Germinal center (tissue), 1 donor: ENCODE measurements at places on chromosomes 13 and 19.

DNA sequence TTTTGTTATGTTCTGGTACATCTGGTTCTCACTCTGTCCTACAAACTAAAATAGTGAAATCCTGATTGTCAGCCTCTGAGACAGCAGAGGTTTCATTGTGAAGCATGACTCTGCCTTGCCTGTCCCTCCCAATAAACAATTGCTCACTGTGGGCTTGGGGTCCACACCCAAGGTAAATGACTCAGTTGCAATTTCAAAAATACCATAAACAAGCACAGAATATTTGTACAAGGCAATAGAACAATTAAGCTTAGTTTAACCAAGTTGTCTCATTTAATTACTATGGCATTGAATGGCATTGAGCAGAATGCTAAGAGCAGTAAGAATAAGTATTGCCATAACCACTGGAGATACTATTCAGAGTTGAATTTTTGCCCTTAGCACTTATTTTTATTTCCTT, 353.6 kb downstream of the SPRY2 start:
- no peak for DNase-seq

DNA sequence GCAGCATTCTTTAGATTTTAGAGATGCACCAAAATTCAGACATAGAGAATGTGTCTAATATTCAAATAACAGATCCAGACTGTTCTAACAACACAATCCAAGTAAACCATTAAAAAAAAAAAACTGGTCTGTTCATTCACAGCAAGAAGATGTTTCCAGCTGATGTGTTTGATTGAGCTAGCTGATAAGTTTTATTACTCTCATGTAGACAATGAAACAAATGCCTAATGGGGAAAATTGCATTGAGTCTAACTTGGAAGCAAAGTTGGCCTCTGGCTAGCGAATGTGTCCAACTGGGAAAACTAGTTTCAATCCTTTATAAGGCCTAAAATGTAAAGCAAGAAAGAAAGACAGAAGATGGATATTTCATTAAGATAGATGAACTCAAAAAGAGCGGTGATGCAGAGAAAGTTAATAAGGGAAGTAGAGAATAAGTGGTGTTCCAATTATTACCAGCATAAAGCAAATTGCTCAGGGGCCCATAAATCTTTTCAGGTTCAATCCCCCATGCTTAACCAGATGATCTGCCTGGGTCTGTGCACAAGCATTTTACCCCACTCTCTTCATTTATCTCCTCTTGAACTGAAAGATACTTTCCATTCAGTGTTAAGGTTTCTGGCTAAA, 54.2 kb downstream of the PCDH9 start:
- no peak for DNase-seq

- no peak for DNase-seq
Measured at GRCh38 chr13:48782429-48782840, 128.7 kb downstream of the CYSLTR2 start.

- peak; percentile 79 for DNase-seq
Measured at GRCh38 chr19:47230054-47230920, 712 bp downstream of the BBC3 start.

- no peak for DNase-seq
Measured at GRCh38 chr19:18320865-18321733, 1.8 kb downstream of the LSM4 start.

DNA sequence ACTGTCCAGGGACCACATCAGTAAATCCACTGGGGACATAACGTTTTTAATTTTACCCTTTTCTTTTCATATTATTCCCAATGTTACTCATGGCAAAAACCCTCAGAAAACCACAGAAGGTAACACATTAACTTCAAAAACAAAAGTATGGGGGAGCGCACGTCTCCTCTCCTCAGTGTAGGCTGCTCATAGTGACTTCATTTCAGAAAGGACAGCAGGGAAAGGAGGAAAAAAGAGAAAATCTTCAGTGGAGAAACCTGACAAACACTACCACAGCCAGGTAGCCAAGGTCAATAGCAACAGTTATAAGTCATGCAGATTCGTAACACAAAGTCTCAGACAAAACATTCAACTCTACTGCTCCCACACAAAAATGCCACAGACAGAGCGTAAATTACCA, 21.4 kb downstream of the DZIP1 start:
- no peak for DNase-seq

DNA sequence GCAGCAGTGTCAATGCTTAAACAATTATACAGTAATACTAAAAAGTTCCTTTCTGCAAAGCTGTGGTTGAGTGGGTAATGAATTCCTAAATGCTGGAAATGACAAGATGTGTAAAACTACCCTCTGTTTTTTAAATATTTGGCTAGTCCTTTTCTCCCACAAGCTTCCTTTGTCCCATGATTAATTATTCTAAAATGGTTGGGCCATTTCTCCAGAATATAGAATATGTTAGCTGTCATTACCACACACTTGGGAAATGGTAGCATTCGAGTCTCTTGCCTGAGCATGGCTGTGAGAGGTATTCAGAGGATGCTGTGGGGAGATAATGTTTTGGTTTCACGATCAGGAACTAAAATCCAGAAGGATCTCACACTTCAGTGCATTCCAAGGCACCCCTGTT, 1185.8 kb downstream of the UQCRFS1 start:
- no peak for DNase-seq

- no peak for DNase-seq
Measured at GRCh38 chr13:30034458-30034795, 184.0 kb upstream of the UBL3 start.

- no peak for DNase-seq
Measured at GRCh38 chr19:39937094-39937720, 2.8 kb upstream of the FCGBP start.

DNA sequence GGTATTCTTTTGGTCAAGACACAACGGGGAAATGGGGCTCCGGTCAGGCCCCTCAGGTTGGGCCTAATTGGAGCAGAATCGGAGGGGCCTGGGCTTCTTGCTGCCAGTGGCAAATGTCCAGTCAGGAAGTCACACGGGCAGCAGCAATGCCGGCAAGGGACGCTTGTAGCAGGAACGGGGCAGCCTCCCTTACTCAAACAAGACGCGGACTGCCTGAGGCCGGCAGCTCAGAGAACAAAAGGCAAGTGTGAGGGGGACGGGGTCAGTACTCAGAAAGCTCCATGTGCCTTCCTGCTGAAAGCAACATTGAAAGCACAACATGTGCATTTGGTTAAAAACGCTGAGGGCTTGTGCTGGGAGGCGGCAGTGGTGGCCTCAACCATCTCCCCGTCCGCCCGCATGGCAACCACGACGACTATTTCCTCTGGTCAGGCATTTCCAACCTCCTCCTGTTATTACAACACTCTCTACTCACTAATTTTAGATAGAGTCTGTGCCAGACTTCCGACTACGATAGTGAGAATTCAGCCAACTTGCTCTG, 20.5 kb upstream of the RASA3 start:
- no peak for DNase-seq

GRCh38 chr19:15432629-15433518, 14.1 kb upstream of the AKAP8L start:
- DNase-seq: peak; percentile 98

DNA sequence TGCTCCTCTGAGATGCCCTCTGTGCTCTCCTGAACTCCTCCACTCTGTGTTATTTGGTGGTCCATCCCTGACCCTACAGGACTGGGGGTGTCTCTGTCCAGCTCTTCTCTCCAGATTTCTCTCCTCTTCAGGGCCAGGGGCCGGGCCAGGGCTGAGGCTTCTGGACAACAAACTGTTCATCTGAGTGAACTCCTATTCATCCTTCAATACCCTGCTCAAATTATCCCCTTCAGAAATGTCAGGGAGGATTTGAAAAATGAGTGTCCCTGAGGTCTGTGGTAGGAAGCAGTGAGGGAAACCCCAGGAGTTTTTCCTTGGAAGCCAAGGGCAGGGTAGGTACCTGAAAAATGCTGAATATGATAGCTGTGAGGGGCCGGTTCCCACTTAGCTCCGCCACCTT, 7.6 kb downstream of the PDE4C start:
- no peak for DNase-seq

GRCh38 chr19:19485161-19485997, 30.0 kb downstream of the TSSK6 start:
- DNase-seq: peak; percentile 34

DNA sequence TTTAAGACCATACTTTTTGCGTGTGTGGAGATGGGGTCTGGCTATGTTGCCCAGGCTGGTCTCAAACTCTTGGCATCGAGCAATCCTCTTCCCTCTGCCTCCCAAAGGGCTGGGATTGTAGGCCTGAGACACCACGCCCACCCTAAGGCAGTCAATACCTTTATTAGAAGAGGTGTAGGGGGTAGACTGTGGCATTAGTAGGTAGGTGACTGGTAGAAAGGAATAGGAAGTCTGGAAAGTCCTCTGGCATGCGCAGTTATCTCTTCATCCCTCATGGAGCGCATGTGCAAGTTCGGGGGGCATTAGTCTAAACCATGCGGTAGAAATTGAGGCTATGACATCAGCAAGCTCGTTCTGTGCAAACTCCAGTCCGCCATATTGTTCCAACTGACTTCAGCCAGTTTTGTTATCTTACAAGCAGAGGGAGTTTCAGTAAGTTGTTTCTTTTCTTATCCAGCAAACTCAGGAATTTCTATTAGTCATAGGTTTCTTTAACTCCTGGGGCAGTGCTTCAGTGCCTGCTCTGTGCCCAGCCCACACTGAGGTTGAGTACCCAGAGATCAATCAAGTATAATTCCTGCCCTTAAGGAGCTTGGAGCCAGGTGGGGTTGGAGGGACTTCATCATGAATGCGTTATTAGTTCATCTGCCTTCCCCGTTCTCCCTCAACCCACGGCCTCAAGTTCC, 7.3 kb upstream of the RANBP3 start:
- no peak for DNase-seq

DNA sequence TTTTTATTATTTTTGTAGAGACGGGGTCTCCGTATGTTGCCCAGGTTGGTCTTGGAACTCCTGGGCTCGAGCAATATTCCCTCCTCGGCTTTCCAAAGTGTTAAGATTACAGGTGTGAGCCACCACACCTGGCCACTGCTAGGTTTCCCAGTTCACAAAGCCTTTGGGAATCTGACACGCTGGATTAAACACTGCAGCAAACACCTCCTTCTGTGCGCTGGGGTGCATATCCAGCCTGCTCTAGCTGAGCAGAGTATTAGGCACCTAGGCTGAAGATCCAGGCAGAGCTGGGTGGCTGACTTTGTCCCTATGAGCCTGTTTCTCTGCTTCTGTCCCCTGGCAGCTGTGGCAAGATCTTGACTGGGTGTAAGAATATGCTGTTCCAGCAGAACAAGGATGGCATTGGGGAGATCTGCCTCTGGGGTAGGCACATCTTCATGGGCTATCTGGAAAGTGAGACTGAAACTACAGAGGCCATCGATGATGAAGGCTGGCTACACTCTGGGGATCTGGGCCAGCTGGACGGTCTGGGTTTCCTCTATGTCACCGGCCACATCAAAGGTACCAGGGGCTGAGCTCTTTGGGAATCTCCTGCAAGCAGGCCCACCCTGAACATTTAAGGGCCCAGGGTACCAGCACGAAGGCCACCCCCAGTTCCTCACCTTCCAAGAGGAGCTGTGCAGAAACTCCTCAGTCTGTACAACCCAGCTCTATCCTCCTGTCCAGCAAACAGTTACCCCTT, 49.8 kb downstream of the ACSBG2 start:
- DNase-seq: no peak

DNA sequence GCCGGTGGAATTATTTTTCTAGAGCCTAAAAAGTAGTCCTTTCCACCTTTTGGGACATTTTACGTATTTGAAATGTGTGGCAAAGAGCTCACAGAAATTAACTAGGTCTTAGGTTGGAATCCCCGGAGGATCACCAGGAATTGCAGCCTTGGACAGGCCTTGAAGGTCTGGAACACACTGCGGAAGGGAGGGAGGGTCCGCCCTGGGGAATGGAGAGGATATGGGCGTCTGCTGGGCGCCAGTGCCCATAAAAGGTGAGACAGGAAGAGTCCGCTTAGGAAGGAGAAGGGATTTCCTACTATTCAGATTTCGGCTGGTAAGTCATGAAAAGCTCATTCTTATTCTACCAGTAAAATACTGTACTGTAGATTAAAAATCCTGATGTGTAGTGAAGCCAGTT, 111.9 kb downstream of the COL4A2 start:
- DNase-seq: no peak

DNA sequence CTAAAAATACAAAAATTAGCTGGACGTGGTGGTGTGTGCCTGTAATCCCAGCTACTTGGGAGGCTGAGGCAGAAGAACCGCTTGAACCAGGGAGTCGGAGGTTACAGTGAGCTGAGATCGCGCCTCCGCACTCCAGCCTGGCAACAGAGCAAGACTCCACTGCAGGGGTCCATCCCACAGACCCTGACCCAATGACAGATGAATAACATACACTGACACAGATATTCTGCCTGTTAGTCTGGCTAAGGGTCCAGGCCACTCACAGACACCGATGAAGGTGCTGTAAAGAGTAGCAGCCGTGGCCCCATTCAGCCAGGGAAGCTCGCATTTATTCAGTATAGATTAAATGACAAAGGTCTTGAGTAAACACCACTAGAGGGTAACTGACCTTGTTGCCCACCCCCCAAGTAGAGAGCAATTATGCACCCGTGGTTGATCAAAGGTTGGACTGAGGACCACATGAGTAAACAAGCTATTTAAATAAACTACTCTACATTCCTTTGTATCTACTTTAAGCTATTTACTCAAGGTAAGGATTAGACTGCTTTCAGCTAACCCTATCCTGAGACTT, 8.5 kb upstream of the CRYL1 start:
- DNase-seq: no peak

DNA sequence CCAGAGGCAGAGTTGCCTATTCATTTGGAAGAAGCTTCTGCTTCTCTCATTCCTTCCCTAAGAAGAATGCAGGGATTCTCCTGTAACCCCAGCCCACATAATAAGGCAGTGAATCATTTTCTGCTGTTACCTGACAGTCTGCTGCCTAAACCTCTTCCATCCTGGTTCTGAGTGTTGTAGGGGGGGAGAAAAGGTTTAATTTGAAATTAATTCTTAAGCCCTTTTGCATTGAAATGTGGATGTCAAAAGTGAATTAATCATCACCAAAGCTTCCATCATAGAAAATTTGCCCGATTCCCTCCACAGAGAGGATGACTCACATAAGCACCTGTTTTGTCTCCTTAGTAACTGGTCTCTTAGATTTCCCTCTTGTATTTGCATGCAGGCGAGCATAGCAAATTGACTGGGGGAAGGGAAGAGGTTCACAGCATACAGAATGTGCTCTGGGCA, 146.7 kb upstream of the FNDC3A start:
- DNase-seq: peak; percentile 14

- DNase-seq: peak; percentile 44
Measured at GRCh38 chr19:42512743-42513304, 15.5 kb downstream of the CEACAM1 start.

- no peak for DNase-seq
Measured at GRCh38 chr19:39998501-39998900, 1.6 kb downstream of the ZNF546 start.

DNA sequence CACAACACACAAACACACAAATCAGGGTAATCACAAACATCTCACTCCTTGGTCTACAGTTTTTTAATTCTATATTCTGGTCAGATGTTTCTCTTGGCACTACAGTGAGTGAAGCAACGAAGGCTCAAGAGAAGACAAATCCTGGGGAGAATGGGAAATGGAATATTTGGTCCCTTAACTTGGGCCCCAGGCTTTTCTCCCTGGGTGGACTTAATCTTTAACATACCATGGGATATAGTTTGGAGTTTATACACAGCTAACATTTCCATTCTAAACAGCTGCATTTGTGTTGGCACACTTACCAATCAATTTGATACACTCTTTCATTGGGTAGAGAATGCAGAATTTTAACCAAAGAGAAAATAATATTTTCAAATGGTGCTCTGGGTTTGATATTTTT, 1132.6 kb upstream of the SLC10A2 start:
- DNase-seq: no peak
